ENCODE measurements at places on chromosomes 7 and 10. TPM values are rescaled to one million over a fixed set of nuclear protein-coding genes. Genes with fewer than 3 reads are reported as not detected.
A peak's percentile ranks its signal among the peaks of the same experiment; 100 is the strongest.

DNA sequence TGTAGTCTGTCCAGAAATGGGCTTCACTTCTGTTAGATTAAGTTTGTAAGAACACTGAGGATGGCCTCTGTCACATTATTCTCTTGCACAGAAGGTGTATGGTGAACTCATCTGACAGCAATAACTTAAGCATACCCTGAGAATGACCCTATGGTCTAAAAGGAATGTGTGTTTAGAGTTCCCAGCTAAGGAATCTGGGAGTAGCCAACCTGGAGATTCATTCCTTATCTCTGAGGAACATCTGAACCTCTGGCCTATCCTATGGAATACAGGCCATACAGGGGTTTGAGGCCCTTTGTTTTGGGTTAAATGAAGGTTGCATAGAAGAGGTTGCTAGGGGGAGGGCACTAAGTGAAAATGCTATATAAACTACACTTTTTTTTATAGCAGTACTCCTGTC is 41.4 kb downstream of the LAMB4 start:
- no peak for DNase-seq

DNA sequence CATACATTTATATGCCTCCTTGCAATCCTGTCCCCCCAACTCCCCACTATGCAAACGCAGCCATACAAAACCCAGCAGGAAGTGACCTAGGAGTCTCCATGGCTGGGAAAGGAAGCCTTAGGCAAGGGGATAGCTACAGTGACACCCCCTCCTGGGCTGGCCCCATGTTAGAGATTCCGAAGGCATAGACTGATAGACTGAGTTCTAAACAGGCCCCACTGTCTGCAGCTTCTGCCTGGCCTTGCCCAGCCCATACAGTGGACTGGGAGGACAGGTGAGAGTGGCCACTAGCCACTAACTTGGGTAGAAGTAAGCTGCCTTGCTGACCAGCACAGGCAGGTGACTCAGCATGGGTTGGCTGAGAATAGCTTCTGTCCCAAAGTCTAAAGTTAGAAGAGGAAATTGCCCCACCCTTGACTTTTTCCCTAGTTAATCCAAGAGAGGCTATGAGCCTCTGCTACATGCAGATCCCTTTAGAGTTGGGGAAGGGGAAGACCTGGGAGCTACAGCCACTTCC is 106.3 kb downstream of the C10orf105 start:
- DNase-seq = no peak

GRCh38 chr10:48506147-48506917 is 98.5 kb downstream of the ARHGAP22 start:
- DNase-seq = no peak

- no peak for DNase-seq
Observed at GRCh38 chr7:30683816-30684215, 1.6 kb upstream of the CRHR2 start.

LIPJ gene
- polyA plus RNA-seq = 0.10 TPM

GRCh38 chr7:117095055-117095454 is 141.8 kb downstream of the ST7 start:
- no peak for DNase-seq

ANKRD1 gene
- polyA plus RNA-seq = 0.91 TPM

TSPAN12 gene
- 167 TPM for polyA plus RNA-seq

DNA sequence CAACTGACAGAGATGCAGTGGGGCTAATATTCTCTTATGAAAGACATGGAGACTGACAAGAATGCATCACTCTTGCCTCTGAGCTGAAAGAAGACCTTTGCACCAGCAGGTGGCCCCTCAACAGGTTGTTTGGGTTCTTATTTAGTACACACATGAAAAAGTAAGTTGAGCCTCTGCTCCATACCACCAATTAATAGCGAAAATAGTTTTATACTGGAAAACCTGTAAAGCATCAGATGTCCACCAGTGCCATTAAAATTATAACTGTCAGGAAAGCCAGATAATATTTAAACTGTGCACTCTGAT is 26.3 kb upstream of the FAM13C start:
- no peak for DNase-seq

GRCh38 chr10:19412531-19412930 is 363.9 kb downstream of the MALRD1 start:
- peak; percentile 12 for DNase-seq

GRCh38 chr10:983971-984655 is 4.1 kb upstream of the GTPBP4 start:
- no peak for DNase-seq

- DNase-seq = no peak
Observed at GRCh38 chr10:63757067-63757466, 235.9 kb downstream of the REEP3 start.

DNA sequence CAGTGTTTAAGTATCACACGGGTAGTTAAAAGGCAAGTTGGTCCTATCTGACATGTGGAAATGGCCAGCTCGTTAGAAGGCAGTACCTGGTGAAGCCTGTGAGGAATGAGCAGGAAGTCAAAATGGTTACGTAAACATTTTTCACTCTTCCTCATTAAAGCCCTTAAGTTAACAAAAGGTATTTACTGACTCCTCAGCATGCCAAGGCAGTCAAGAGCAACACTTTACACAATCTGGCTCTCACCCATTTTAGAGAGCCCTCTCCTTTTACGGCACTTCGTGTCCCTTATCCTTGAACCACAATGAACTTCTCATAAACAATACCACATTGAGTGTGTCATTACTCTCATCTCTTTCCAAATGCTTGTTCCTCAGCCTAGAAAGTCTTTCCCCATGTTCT is 11.0 kb upstream of the RSBN1L start:
- DNase-seq = no peak

- no peak for DNase-seq
Observed at GRCh38 chr7:93964813-93965212, 39.3 kb downstream of the BET1 start.

DNA sequence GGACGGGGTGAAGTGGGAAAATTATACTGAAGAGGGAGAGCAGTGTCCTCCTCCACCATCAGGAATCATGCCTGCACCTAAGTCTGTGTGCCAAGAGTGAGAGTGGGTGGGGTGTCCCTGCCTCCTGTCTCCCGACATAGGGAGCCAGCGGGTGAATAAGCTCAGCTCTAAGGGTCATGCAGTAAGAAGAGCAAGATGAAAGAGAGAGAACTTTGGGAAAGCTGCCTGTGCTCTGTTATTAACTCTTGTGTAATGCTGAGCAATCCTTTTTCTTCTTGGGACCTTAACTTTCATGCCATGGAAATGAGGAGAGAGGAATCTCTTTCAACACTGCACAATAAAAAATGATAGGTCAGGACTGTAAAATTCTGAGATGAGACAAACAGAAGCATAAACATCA is 7.9 kb upstream of the TCAF1 start:
- DNase-seq = no peak

RAB19 gene
- polyA plus RNA-seq = 3.4 TPM

TMEM254 gene
- polyA plus RNA-seq = 62.0 TPM

- no peak for DNase-seq
Observed at GRCh38 chr7:111113263-111114017, 22.5 kb downstream of the LRRN3 start.

DNA sequence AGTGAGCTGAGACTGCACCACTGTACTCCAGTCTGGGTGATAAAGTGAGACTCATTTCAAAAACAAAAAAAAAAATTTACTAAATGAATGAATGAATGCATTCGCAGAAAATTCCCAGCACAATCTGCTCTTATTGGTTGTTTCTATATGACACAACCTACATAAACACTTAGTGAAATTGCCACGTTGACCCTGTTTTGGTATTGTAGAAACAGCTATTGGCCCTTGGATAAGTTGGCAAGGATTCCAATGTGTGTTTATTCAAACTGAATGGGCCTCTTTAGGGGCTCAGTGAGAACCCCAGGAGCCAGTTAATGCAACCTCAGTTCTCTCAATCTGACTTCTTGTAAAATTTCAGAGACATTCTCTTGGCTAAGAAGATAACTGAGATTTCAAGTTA is 66.0 kb downstream of the HHEX start:
- DNase-seq = no peak

CNPY1 gene
- not detected for polyA plus RNA-seq

- DNase-seq = no peak
Observed at GRCh38 chr10:89645742-89646172, 715 bp upstream of the PANK1 start.

DNA sequence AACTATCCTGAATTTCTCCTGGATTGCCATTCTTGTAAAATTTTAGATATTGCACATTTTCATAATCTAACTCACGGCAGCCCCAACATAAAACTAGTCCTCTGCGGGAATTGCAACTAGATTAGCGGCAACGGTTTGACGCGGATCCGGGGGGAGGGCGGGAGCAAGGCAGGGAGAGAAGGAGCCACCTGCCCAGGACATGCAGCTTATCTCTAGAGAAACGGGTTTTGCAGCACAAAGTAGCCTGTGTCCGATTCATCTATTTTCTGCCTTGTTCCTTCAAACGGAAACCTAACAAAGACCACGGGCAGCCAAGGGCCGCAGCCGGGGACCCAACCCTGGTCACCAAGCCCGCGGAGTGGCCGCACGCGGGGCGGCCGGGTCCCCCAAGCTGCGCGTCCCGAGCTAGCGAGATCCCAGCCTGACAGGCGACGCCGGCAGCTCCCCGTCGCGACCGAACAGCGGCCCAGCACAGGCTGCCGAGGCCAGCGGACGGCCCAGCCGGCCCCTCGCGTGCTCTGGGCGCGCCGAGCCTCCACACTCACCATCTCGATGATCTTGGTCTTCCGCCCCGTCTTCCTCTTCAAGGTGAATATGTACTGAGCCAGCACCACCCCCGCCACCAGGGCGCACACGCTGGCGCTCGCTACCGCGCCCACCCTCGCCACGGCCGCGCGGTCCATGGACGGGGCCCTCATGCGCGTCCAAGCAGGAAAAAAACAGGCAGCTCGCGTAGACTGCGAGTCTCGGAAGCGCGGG is at the start of gene NT5C3A:
Gene NT5C3A, minus strand, starts transcription at position 754 of the 759 bp plus-strand sequence. Its CDS starts 71 bp downstream, at position 683.
- DNase-seq = peak; percentile 35

GRCh38 chr7:13336227-13336626 is 648.8 kb downstream of the ARL4A start:
- DNase-seq = no peak

GRCh38 chr7:28419716-28420115 is 7.4 kb downstream of the CREB5 start:
- DNase-seq = no peak

GPR37 gene
- 0.70 TPM for polyA plus RNA-seq

INHBA gene
- 4.0 TPM for polyA plus RNA-seq

DNA sequence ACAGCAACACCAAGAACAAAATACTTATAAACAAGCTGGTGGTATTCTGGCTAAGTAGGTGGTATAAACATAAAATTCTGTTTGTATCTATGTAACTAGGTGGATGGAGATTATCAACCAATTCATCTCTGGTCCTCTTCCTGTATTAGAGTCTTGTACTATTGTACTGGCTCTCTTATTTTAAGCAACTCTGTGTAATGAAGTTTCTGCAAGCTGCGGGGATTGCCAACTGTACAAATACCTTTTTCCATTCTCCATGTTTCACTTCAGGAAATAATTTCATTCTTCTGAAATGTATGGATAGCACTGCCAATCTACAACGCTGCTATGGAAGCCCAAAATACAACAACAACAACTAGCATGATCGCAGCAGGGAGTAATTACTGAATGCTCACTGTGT is 44.8 kb downstream of the JAZF1 start:
- DNase-seq = no peak

GJD4 gene
- polyA plus RNA-seq = not detected

TMEM139 gene
- 62.3 TPM for polyA plus RNA-seq

C10orf67 gene
- polyA plus RNA-seq = 3.0 TPM

CACNB2 gene
- polyA plus RNA-seq = 4.9 TPM

DNA sequence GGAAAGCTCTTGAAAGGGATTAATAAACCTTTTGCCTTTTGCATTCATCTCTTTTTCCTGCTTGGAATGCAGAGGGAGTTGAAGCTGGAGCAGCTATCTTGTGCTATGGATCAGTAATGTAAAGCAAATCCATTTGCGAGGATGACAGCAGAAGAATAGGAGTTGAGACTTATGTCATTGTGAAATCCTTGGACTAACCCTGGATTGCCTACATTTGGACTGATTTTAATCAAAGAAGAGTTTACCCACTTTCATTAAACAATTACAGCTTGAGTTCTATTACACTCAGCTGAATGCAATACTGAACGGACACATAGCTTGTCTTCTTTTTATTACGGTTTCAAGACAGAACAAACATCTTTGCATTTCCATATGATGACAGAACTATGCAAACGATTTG is 362.3 kb downstream of the PHF14 start:
- no peak for DNase-seq

LIPK gene
- polyA plus RNA-seq = not detected

- DNase-seq = no peak
Observed at GRCh38 chr7:131105799-131106680, 221.6 kb upstream of the MKLN1 start.

DNA sequence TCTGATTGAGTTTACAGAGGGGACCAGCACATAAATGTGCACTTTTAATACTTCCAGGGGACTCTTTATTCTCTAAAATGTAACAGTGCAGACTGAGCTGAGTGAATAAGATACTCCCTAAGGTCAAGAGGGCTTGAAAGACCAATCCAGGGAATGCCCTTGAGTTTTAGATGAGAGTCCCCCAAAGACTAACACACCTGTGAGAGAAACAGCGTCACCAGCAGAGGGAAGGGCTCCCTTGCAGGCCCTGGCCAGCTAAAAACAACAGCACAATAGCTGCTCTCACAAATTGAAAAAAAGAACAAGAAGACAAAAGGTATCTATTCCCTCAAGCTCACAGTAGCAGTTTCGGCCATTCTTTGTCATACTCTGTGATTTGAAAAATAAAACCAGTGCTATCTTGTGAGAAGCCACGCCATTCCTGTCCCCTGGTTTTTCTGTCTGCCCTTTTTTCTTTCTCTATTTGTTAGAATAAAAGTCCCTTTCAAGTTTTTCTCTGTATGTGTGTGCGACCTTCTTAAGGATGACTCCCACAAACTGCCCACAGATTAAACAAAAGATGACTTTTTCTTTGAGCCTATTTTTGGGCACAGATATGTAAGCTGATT is 230.4 kb upstream of the BMPER start:
- DNase-seq = no peak

GRCh38 chr7:81604075-81604807 is 165.6 kb downstream of the HGF start:
- no peak for DNase-seq
